ENCODE measurements at places on chromosomes 4 and X.

DNA sequence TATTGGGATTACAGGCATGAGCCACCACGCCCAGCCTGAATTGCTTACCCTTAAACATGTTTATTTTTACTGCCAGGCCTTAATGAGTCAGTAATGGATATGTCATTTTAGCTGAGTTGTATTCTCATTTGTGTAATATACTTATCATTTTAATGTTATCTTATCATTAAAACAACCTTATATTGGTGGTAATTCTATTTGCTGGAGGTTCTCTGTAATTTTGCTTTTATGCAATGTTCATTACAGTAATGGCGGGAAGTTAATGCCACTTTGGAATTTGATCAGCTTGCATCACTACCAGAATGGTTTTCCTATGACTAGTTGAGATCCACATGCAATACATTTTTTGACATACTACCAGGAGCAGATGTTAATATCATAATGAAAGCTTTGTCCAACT is 6.3 kb upstream of the PGAM4 start:
- no peak for DNase-seq

GRCh38 chr4:53579826-53580225 is 11.5 kb downstream of the LNX1 start:
- no peak for DNase-seq

GRCh38 chrX:40579900-40580536 is 752 bp upstream of the ATP6AP2 start:
- DNase-seq = no peak

DNA sequence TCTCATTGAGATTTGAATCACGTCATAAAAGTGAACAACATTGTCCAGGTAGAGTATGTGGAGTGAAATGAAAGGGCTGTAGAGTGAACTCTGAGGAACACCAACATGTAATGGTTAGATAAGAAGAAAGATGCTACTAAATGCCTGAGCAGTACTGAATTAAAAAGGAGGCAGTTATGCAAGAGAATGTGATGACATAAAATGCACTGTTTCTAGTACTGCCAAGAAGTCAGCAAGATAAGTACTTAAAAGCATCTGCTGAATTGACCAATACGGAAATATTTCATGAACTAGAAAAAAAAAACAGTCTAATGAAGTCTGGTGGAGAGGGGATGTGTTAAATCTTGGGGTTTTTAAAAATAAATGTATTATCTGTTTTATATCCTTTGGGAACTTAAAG is 583.8 kb upstream of the GALNT7 start:
- no peak for DNase-seq

DNA sequence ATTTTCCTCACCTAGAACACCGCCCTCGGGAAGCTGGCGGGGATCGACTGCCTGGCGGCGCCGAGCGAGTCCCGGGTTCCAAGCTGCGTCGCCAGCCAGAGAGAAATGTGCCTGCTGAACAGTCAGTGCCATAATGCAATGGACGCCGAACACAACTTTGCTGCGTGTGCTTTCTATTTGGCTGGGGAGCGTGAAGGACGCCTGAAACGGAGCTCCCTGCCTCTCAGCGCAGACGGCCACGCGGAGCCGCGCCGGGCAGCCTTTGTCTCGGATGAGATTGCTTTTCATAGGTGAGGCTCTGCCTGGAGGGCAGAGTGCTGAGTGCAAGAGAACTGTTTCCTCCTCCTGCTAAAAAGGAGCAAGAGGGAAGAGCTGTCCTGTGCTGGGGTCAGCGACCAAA is 107.7 kb upstream of the BCOR start:
- no peak for DNase-seq

- no peak for DNase-seq
Measured at GRCh38 chr4:143185253-143186107, 763 bp downstream of the USP38 start.

GRCh38 chrX:115378471-115378870 is 89.0 kb downstream of the LUZP4 start:
- no peak for DNase-seq

GRCh38 chrX:826448-826847 is 195.9 kb downstream of the SHOX start:
- no peak for DNase-seq

- no peak for DNase-seq
Measured at GRCh38 chrX:139803224-139803623, 95.3 kb upstream of the MCF2 start.

GRCh38 chr4:69078852-69079251 is 17.4 kb upstream of the UGT2B7 start:
- no peak for DNase-seq

- no peak for DNase-seq
Measured at GRCh38 chr4:176377780-176378179, 58.0 kb downstream of the SPCS3 start.

DNA sequence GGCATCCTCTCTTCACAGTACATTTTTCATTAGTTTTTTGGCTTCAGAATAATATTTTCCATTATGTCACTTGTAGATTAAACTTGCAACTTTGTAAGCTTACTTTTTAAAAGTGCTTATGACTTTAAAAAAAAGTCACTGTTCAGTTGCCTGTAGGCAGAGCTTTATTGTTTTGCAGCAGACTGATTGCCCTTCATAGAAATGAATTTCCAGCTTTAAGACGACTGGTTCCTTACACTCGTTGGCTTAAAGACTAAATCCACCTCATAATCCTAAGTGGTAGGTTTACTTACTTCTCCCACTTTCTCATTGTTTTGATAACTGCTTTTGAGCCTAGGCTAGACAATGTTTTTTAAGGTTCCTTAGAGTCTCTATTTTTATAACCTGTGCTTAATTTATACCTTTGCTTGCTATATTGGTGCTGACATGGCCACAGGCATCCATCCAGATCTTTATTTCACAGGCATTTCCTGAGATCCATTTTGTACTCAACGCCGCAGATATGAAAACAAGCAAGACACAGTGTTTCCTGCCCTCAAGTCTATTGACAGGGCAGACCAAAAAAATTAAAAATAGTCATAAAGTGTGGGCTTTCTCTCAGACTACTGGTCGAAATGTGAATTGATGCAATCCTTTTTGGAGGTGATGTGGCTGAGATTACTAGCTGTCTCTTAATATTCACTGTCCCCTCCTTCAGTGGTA is 12.6 kb upstream of the IL13RA2 start:
- no peak for DNase-seq

DNA sequence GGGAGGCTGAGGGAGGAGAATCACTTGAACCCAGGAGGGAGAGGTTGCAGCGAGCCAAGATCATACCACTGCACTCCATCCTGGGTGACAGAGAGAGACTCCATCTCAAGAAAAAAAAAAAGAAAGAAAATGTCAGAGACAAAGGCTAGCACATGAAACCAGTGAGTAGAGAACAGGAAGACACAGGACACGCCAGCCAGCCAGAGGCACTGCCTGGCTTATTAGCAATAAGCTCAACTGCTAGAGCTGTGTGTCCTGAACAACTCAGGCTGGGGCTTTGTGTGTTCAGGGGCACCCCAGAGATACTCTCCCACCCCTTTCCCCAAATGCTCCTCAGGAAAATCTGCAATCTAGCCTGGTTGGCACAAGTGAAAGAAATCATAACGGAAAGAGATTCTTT is 60.0 kb downstream of the RHOH start:
- no peak for DNase-seq

GRCh38 chrX:129360175-129360574 is 163.1 kb downstream of the SMARCA1 start:
- peak; percentile 13 for DNase-seq

DNA sequence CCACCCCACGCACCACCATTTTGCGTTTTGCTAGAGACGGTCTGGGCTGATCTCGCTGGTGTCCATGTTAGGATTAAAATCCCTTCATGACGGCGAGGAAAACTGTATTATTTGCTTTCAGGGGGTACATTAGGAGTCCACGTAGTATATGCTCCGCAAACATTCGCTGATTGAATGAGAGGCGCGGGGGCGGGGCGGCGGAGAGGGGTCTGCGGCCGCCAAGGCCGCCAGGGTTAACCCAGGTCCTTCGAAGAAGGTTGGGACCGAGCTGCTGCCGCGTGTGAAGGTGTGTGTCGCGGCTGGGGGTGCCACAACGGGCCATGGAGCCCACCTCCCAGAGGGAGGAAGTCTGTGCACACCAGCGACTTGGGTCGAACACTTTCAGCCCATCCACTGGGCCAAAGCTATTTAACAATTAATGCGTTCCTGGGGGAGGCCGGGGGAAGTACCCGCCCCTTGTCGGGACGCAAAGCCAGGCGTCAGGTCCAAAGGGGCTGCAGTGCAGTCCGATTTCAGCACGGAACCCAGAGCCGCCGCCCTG is 6.4 kb upstream of the PITX2 start:
- no peak for DNase-seq

DNA sequence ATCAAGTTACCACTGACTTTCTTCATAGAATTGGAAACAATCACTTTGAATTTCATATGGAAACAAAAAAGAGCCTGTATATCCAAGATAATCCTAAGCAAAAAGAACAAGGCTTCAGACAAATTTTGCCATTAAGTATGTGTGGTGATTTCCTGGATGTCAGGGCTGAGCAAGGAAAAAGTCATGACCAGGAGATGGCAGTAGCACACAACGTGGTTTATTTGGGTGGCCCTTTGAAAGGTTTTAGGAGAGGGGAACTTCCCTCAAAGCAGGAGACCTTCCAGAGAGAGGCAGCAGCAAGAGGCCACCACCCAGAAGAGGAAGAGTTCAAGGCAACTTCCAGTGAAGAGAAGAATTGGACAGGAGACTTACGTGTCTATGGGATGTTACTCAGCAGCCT is 18.1 kb upstream of the ZXDB start:
- DNase-seq = no peak

DNA sequence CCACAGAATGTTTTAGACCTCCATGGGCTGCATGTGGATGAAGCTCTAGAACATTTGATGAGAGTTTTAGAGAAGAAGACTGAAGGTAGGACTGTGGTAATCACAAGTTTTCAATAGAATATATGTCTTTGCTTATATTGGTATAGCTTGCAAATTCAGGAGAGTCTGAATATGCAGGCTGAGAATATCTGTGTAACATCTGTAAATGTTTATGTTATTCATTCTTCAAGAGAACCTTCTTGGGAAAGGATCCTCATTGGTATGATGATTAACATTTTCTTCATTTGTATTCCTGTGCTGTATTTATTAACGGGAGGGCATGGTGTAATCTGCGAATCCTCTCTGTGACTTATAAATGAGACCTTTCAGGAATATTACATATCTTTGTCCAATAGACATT is 52.1 kb upstream of the RHOH start:
- DNase-seq = no peak

- no peak for DNase-seq
Measured at GRCh38 chrX:110341189-110342035, 17.2 kb upstream of the RTL9 start.

DNA sequence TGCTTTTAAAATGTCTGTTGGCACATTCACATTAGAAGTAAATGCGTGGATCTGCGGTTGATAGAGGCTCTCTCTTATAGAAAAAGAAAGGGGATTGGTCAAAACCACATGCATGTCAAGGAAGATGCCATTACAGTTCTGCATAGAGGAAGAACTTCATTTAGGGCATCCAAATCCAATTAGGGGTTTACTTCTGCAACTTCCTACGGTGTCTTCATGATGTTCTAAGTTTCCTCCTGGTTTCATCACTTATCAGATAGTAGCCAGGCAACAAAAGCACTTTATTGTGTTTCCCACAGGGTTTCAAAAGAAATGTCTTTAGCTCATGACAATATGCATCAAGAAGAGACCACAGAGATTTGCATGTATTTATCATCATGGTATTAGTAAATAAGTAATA is 136.0 kb upstream of the HPGD start:
- no peak for DNase-seq

DNA sequence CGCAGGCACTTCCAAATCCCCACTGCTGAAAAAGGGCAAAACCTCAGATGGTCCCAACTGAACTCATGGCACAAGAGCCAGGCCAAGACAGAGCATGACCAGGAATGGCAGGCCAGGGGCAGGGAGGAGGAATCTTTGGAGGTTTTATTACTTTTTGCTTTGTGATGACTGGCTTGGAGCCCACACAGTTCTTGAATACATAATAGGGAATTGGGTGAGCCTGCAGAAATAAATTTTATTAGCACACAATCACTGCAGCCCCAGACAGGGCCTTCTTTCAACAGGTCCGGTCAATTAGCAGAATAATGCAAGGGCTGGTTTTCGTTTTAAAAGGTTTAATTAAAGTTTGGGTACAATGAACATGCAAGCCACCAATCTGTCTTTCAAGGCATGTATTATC is 23.4 kb upstream of the MAMLD1 start:
- no peak for DNase-seq

GRCh38 chr4:72805284-72805683 is 236.3 kb upstream of the ADAMTS3 start:
- DNase-seq = no peak

GRCh38 chr4:119785963-119786362 is 157.4 kb upstream of the PDE5A start:
- no peak for DNase-seq

DNA sequence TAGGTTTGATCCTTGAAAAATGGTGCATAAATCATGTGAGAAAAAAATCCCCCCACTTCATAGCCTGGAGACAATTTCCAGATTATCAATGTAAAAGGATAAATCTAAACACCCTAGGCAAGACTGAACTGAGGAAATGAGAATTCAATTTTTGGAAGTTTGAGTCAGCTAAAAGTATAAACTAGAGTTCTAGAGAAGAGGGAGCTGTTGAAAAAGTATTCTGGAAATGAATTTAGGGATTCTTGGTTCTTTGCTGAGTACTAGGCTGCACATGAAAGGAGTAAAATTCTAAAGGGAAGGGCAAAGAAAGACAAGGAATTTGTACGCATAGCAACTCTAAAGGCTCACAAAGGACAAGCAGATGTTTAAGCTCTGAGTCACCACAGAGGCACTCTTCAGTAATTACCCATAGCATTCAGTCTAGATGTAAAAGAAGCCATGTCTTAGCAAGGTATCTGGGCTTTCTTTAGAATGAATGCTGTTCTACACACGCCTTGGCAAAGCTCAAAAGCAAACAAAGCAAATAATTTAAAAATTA is 896.5 kb downstream of the PDHA2 start:
- no peak for DNase-seq

DNA sequence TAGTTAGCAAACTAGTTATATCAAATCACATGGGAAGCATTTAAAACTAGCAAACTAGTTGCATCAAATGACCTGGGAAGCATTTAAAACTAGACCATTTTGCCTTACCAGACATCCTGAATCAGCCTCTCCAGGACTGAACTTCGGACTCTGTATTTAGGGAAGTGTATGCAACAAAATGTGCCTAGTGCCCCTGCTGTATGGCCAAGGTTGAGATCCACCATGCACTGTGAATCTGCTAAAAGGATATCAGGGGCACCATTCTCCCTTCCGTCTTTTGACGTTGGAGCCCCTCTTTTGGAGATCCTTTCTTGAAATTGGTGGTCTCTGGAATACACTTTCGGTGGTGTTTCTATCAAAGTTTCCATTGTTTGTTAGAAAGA is 49.5 kb downstream of the CCNI start:
- no peak for DNase-seq

GRCh38 chrX:49243166-49243565 is 7.9 kb downstream of the CCDC22 start:
- DNase-seq = no peak

DNA sequence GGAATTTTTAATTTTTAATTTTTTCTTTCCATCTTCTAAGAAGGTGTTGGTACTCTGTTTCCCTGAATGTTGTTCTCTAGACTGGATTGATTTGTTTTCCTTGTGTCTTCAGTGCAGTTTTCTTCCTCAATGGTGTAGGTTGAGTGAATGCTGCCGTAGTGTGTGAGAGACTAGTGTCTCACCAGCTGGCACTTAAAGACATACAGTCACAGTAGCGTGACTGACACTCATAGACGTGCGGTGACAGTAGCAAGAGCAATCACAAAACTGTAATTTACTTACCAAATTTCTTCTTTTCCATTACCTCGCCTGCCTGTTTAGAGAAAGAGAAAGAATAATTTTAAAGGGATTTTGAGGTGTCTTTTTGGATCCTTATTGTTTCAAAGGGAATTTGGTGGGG is 21.4 kb upstream of the PGM2 start:
- DNase-seq = no peak

- DNase-seq = no peak
Measured at GRCh38 chrX:22110729-22111494, 78.8 kb downstream of the PHEX start.
